DMS53 (cell line): ENCODE measurements at places on chromosomes 13 and 19.

GRCh38 chr13:24888291-24888931, 124.4 kb downstream of the RNF17 start:
- no peak for DNase-seq

DNA sequence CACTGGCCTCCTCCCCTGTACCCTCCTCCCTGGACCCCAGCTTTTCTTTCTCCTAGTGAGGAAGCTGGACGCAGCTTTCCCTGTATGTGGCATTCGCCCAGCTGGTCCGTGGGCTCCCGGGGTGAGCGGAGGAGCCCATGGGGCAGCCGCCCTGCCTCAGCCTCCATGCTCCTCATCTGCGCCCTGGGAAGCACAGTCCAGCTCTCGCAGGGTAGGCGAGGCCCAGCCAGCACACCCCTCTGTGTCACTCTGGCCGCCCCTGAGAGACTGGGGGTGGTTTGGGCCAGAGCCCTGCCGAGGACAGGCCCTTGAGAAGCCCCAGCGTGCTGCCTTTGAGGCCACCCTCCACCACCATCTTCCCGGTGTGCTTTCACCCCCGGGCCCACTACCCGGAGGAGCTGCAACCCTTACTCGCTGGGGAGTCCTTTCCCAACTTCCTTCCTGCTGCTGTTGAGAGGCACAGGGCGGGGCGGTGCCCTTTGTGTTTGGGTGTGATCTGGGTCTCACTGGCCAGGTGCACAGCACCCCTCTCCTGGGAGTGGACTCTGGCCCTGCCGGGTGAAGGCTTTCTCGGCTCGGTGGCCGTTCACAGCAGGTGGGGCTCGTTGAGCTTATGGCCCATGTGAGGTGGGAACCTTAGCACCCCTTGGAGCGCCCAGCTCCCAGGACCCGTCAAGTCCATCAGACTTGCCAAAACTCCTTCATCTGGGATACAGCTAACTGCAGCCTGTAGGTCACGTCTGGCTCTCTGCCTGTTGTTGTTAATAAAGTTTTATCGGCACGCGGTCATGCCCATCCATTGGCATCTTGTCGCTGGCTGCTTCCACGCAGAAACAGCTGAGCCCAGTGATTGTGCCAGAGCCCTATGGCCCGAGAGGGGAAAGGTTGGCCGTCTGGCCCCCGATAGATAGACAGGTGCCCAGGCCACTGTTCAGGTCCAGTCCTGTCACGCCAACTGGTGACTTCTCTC, 3.2 kb downstream of the NCLN start:
- DNase-seq = no peak

- DNase-seq = no peak
These were observed 94.8 kb upstream of the SOX1 start for GRCh38 chr13:111971891-111972780.

DNA sequence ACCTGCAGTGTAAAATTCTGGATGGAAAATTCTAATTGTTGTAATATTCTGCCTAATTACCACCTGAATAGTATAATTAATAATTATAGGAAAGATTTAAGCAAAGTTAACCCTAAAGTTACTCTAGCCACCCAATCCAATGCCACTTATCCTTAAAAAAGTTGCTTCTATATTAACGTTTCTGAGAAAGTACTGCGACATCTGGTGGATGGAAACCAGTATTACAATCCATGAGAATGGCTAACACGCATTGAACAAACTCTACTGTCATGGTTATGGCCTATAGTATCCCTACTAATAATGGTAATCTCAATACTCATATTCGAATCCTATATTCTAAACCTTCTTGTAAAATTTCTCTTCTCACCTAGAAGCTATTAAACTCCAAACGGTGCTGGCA, 1551.8 kb downstream of the SLITRK1 start:
- peak; percentile 10 for DNase-seq

GRCh38 chr13:51846756-51847155, 1.8 kb upstream of the TMEM272 start:
- no peak for DNase-seq

GRCh38 chr13:44763615-44764301, 187.6 kb upstream of the TSC22D1 start:
- no peak for DNase-seq

DNA sequence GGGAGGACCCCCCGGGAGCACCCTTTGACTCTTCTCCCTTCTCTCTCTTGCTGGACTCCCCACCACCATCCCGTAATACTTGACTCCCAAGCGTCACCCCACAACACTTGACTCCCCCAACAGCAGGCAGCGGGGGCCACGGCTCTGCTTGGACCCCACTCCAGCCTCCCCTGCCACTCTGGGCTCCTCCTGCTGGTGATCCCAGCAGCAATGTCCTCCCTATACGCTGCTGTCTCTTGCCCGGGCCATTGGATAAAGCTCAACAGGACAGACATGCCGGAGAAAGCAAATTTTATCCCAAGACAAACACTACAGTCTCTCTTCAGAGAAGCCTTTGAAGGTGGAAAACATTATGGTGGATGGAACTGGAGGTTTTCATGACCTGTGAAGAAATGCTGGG, 20.4 kb upstream of the AMER2 start:
- DNase-seq = no peak

DNA sequence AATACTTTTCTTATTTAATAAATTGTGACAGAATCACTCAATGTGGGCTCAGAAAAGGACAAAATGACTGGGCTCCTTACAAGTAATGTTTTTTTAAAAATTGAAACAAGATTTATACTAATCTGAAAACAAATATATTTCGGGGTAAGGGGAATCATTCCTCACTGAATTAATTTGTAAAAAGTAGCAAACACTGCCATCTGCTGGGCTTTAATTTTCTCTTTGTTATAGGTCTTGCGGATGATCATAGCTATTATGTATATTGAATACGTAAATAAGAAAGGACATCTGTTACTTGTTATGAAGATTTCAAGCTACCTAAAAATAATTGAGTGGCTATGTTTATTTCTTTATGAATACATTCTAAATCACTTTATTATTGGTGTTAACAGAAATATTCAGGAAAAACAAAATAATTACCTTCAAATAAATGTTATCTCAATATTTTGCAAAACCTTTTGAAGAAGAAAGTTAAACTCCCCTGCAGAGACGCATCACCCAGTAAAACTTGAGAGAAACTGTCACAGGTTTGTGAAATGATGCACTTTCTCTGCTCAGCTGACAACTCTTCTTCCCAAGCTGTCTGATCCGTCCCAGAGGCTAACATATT, 17.8 kb upstream of the ENOX1 start:
- DNase-seq = peak; percentile 77

GRCh38 chr13:66348745-66349690, 881.1 kb downstream of the PCDH9 start:
- peak; percentile 54 for DNase-seq

GRCh38 chr19:8638078-8638619, 7.7 kb downstream of the NFILZ start:
- DNase-seq = no peak

GRCh38 chr13:24692561-24692960, 12.4 kb downstream of the ATP12A start:
- DNase-seq = no peak

DNA sequence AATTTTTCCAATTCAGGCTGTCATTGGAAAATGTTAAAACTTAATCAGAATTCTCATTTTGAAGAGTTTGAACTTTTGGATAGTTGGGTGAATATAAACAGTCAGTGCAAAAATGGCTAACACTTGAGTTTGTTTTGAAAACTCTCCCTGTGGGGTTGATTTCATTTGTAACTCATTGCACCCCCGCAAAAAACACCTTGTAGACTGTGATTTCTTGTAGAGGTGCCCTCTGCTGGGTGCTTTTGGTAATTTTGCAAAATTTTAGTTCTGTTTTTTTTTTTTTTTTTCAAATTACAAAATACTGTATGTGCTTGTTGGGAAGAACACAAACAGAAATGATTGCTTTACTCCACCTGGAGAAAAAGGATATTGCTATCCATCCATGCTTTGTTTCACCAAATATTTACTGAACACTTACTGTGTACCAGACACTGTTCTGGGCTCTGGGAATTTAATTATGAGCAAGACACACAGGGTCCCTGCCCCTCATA, 28.2 kb upstream of the GPI start:
- peak; percentile 64 for DNase-seq

GRCh38 chr13:67140006-67140405, 90.1 kb downstream of the PCDH9 start:
- DNase-seq = no peak

GRCh38 chr13:80029170-80029569, 311.8 kb downstream of the SPRY2 start:
- DNase-seq = peak; percentile 78

DNA sequence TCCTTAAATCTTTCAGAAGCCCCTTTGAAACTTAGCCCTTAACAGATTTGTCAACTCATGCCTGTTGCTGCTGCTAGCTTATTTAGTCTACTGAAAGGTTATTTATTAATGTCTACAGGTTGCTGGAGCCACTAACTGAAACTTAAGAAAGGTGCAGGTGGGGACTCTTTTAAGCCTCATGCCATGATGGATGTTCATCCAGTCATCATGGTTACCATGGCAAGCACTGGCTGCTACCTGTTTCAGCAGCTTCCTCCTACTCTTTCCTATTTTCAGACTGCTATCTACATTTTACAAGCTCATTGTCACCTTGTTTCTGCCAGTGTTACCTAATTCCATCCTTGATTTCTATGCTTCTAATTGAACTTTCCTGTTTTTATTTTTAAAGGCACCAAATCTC, 27.1 kb downstream of the DGKH start:
- DNase-seq = peak; percentile 20

GRCh38 chr13:103694471-103694870, 628.3 kb upstream of the SLC10A2 start:
- DNase-seq = no peak

- no peak for DNase-seq
These were observed 2.0 kb upstream of the MEDAG start for GRCh38 chr13:30904043-30904442.

DNA sequence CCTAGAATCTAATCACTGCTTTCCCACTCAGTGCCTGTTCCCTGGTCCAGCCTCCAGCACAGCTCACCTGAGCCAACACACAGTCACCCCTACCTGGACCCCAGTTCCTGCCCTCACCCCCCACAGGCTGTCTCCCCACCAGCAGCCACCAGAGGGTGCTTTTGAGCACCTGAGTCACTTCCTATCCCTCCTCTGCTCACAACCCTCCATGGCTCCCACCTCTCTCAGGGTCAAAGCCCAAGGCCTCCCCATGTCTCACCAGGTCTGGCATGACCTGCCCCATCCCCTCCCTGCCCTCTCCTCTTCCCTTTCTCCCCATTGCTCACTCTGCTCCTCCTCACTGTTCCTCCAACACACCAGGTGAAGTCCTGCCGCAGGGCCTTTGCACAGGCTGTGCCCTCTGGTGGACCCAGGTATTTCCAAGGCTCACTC, 7.1 kb upstream of the DPP9 start:
- peak; percentile 45 for DNase-seq

DNA sequence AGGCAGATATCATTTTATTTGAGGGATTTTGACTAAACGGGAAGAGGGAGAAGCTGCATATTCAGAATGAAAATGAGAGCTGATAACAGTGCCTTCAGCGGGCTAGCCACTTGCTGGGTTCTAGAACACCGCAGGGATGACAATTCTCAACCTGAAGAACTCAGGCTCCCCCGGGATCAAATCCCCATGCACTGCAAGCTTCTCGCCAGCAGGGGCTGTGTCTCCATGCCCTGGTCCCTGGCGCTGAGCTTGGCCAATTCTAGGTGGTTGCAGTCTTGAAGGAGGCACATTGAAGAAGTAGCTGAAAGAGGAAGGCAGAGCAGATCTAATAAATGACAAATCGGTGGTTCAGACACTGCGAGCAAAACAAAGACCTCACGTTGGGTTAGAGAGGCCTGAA, 128.7 kb downstream of the UQCRFS1 start:
- DNase-seq = peak; percentile 3

DNA sequence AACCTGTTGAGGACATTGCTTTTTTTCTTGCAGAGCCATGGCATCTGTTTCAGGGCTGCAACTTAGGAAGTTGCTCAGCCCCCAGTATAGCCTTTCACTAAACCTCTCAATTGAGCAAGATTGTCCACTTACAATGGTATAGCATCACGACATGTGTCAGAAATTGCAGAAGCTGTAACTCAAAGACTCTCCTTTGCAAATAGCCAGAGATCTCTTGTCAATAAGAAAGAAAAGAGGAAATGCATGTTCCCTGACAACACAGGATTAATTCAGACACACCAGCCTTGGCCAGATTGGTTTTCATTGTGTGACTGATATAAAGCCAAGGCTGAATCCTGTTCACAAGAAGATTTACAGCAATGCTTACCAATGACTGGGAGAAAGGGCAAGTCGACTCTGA, 38.7 kb upstream of the CYSLTR2 start:
- no peak for DNase-seq

GRCh38 chr19:46198756-46199155, 30.8 kb upstream of the IGFL1 start:
- DNase-seq = no peak

- no peak for DNase-seq
These were observed 8.3 kb upstream of the JUND start for GRCh38 chr19:18289471-18290301.

DNA sequence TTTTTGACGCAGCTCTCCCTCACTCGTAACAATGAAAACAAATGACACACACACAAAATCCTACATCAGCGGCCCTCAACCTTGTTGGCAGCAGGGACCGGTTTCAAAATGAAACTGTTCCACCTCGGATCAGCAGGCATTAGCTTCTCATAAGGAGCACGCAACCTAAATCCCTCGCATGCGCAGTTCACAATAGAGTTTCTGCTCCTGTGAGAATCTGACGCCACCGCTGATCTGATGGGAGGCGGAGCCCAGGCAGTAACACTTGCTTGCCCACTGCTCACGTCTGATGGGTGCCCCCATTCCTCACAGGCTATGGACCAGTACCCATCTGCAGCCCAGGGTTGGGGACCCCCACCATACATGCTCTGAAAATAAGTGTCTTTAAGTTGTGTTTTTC, 43.4 kb downstream of the DHRS12 start:
- DNase-seq = no peak

DNA sequence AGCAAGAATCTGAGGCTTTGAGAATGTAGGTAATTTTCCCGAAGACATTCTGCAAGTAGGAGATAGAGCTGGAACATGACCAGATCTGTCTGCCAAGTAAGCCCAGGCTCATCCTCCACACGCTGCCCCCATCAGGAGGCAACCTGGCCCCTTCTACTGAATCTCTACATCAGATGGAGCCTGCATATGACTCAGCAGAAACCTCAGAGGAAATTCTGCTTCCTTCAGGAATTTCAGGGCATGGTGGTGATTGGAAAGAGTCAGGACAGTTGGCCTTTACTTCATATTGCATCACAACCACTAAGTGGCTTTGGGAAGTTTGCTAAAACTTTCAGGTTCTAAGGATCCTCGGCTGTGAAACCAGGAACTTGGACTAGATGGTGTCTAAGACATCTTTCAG, 85.2 kb downstream of the LRRC63 start:
- DNase-seq = no peak

DNA sequence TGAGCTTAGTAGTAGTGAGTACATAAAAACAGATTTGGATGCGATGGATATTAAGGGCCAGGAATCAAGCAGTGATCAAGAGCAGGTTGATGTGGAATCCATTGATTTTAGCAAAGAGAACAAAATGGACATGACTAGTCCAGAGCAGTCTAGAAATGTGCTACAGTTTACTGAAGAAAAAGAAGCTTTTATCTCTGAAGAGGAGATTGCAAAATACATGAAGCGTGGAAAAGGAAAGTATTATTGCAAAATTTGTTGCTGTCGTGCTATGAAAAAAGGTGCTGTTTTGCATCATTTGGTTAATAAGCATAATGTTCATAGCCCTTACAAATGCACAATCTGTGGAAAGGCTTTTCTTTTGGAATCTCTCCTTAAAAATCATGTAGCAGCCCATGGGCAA, 11.4 kb downstream of the CHAMP1 start:
- no peak for DNase-seq
